ENCODE measurements at places on chromosomes 12 and 14.

DNA sequence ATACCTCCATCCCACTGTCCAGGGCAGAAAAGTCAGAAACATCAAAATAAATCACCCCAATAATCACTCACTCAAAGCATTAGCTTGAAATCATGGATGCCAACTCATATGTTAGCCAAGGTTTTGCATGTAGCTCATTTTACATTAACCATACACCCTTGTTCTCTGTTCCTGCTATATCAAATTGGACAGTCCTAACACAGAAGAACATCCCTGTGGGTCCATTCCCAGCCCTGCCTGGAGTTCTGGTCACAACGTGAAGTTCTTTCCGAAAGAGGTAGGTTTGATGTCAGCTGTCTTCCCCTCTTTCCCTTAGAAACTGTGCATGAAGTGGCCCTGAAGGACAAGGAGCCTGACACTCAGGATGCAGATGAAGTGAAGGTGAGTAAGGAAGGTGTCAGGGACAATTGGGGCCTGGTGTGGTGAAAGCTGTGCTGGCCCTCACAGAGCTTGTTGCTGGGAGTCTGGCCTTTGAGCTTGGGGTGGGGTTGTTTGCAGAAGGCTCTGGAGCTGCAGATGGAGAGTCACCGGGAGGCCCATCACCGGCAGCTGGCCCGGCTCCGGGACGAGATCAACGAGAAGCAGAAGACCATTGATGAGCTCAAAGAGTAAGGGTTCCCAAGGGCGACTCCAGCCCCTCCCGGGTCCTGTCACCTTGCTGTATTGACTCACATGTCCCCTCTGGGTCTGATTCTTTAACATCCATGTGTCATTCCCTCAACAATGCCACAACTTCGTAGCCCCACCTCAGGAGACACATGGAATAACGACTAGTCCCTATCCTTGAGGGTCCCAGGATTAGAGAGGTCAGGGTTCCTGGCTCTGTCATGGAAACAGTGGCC is 15.0 kb upstream of the PIP4K2C start:
- DNase-seq = no peak

GRCh38 chr12:72547573-72547972 is 275.4 kb downstream of the TRHDE start:
- DNase-seq = no peak

GRCh38 chr14:89123215-89123614 is 293.8 kb downstream of the FOXN3 start:
- DNase-seq = no peak

GRCh38 chr12:26845057-26845666 is 12.2 kb upstream of the ITPR2 start:
- peak; percentile 67 for DNase-seq

Data from stomach (tissue), 19 donors.